ENCODE measurements at places on chromosomes 2 and 18.

DNA sequence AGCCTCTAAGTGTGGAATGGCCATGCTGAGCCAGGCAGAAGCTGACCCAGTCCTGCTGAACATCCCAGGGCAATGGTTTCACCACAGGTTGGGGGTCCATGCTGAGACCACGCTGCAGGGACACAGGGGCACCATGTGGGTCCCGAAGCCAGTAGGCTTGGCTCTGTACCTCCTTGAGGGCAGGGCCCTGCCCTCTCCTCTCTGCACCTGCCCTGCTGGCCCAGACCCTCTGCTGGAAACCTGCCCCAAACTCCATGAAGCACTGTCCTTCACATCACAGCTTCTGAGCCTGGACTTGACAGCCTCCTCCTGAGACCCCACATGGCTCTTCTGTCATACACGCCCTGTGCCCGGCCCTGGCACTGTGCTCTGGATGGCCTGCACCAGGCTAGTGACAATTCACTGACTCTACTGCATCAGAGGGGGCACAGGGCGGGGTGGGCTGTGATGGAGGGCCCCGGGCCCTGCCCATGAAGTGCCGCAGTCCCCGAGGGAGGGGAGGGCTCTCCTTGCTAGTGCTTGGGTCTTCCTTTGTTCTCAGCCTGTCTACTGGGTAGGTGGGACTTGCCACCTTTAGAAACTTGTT, 24.7 kb downstream of the HS6ST1 start:
- DNase-seq, result no peak

DNA sequence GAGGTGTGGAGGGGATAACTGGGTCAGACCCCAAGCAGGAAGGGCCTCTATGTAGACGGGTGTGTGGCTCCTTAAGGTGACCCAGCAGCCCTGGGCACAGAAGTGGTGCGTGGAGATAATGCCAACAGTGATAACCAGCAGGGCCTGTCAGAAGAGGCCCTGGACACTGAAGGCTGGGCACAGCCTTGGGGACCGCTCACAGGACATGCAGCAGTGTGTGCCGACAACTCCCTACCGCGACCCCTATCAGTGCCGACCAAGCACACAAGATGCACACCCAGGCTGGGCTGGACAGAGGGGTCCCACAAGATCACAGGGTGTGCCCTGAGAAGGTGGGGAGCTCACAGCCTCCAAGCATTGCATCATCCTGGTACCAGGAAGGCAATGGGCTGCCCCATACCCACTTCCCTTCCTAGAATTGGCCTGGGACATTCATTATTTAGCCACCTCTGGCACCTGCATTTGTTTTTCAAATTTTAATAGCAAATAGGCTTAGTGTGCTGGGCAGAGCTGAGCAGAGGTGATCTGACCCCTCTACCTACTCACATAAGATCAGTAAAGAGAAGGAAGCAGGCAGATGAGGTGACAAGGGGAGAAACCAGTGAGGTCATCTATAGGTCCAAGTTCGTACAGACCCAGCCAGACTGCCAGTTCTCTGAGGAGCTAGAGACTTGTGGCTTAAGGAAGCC, 55.2 kb downstream of the BCL11A start:
- no peak for DNase-seq

DNA sequence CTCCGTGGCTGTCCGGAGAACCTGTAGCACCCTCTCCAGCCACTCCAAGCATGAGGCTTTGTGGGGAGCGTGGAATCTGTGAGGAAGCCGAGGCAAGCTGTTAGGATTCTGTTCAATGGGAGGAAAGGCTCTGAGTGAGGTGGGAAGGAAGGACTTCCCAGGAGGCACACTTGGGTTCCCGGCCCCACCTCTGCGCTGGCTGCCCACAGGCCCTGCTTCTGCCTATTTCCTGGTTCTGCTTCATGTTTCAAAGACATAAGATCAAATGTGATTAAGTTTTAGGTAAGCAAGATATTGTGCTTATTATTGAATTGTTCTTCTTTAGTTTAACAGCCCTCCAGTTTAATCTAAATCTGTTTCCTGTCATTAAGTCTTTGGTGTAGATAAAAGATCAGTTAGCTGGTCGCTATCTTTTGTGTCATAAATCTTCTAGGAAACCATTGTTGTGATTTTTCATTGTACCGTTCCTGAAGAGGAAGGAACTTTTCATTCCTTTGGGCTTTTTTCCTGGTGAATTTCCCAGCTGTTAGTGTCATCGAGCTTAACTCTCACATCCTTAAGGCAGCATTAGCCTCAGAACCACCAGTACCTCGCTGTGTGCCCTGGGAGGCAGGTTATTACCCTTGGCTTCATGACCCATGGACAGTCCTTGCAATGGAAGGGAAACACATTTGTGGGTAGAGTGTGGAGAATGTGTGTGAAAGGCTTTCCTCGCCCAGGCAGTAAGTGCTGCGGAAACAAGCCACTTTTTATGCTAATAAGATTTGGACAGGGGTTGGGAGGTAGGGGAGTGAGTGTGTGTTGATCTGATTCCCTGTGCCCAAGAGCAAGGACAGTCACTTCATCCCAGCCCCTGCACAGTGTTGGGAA, 61.9 kb upstream of the ALPP start:
- no peak for DNase-seq

GRCh38 chr2:151819920-151820319, 8.3 kb downstream of the ARL5A start:
- DNase-seq, result no peak

- peak; percentile 78 for DNase-seq
Observed at GRCh38 chr2:86079981-86080911, 25.4 kb downstream of the POLR1A start.

DNA sequence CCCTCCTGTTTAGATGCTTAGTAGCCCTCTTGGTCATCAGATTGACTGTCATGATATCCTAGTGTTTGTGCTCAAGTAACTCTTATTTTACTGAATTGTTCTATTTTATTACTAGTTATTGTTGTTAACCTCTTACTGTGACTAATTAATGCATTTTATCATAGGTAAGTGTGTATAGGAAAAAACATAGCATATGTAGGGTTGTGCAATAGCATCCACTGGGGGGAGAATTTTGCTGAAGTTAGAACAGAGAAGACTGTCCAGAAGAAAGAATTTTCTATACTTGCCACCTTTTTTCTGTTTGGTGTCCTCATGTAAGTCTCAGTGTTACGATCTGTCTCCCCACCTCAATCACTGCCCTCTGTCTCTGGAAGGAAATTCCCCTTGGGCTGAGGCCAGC, 177.4 kb downstream of the RPIA start:
- DNase-seq, result no peak

DNA sequence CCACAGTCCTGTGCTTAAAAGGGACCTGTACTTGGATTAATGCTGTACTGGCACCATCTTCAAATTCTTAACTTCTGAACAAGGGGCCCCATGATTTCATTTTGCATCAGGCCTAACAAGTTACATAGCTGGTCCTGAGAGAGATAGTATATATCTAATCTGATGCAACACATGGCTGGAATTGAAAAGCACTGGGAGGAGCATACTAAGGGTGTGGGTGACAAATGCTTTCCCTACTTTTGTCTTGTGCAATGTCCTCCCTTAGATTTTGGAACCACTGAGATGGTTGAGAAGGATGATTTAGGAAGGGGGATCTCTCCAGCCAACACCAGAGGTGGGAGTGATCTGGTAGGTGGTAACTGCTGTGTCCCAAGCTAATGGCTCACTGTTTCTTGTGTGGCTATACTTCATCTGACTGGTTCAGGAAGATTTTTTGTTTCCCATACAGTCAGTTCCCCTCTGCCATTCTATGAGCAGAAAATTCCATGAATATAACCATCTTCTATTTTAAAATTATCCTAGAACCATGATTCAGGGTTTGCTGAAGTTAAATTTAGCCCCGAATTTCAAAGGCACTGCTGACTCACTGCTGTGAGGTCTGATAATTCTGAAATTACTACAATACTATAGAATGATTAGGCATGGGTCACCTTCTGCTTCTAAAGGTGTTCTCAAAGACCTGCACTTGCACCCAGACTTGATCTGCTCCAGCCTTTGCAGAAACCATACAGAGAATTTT, 108.3 kb upstream of the NCKAP5 start:
- DNase-seq, result no peak

DNA sequence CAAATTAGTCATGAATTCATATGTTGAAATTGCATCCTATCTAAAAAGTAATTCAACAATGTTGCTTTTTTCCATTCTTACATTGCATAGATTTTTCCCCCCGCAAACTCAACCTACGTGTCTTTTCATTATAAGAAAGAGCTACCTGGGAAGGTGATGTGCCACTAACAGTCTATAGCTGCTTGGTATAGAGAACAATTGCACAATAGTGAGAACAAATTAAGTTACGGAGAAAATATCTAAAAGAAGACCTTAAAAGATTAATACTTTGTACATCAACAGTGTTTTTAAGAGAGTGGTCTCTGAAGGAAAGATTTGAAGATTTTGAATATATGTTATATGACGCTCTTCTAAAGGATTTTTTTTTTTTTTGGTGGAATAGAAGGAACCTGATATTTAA, 111.8 kb downstream of the STK39 start:
- no peak for DNase-seq

DNA sequence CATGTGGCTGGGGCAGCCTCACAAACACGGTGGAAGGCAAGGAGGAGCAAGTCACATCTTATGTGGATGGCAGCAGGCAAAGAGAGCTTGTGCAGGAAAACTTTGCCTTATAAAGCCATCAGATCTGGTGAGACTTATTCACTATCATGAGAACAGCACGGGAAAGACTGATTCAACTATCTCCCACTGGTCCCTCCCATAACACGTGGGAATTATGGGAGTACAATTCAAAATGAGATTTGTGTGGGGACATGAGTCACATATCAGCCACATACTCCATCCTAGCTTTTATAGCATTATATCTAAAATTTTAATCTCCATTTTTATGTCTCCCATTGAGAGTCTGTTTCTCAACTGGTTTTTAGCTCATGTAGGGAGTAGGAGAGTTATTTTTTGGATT, 45.7 kb downstream of the ICOS start:
- DNase-seq, result no peak

GRCh38 chr2:17303521-17303920, 214.7 kb downstream of the RAD51AP2 start:
- DNase-seq, result no peak

- DNase-seq, result no peak
Observed at GRCh38 chr2:167581961-167582574, 665.3 kb downstream of the STK39 start.

DNA sequence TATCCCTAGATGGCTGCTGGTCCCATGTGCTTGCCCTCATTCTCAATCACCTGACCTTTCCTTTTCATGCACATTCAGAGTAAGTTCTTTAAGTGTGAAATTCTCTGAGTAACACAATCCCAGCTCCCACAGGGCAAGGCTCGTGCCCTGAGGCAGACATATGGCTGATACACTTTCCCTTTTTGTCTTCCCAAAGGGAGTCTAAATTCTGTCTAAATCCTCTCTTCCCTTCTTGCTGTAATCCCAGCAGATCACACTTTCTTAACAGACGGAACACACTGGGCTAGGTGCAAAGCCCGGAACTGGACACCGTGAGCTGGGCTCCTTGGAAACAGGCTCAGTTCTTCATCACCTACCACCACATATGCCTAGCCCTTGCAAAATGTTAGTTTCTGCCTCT, 147.6 kb downstream of the GALNT14 start:
- DNase-seq, result no peak

DNA sequence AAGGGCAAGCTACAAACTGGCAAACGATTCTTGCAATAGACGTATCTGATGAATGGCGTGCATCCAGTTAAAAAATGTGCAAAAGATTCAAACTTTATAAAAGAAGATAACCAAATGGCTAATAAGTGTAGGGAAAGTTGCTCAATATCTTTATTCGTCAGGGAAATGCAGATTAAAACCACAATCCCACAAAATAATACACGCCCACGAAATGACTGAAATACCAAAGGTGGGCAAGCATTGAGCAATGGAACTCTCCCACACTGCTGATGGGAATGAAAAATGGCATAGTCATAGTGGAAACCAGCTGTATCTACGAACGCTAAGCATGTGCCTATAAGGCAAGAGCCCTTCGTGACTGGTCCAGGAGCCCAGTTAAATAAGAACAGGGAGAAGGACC, 168.6 kb upstream of the SIX2 start:
- no peak for DNase-seq

- DNase-seq, result no peak
Observed at GRCh38 chr18:7855028-7855427, 287.9 kb downstream of the PTPRM start.

GRCh38 chr2:73983322-73984202, 1.1 kb upstream of the TET3 start:
- no peak for DNase-seq

DNA sequence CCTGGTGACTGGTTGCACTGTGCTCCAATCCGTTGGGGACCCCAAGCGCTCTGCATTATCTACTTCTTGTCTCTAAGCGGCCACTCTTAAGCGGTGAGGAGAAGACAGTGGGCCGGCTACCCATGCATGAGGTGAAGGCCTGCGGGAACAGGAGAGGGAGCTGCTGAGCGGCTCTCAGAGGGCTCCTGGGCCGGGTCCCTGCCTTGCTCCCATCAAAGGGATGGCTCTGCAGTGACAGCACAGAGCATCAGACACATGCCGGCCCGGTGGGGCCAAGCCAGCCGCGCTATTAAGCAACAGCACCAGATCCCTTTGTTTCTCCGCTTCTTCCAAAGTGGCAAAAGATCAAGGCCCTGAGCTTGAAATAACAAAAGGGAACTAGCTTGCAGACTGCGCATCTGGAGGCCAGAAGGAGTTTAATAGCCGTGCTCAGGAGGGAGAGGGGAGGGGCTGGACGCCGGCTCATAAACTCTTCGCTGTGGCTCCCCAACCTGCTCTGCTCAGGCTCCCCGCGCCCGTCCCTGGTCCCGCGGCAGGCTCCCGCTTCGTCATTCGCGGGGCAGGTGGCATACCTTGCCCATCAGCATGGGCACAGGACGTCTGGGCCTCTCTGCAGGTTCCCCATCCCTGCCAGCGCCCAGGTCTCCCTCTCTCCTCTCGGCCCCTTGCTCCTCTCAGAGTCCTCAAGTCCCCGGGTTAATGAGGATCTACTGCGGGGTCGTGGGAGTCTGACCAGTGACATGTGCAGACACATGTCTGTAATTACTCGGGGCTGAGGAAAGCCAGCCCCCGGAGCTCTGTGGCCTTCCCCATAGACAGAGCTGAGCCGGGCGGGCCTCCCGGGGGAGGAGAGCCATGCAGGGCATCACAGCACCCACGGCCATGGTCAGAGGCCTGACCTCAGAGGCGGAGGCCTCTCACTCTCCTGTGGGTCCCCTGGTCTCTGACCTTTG, 96.7 kb downstream of the ASB1 start:
- no peak for DNase-seq

DNA sequence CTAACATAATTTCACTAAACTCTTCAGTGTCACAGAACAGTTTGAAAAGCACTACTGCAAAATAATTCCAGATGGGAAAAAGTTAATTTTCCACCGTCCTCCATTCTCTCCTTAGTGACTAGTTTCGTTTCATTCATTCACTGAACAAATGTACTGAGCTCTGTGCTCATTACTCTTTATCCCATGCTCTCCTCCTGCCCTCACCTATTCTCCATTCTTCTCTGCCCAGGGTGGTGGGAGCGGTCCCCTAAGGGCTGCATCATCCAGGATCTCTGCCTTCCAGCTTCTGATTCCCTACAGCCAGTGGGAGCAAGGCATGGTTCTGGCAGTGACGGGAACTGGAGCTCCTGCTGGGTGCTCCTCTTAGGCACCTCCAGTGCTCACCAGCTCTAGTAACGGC, 133.9 kb upstream of the TLK1 start:
- no peak for DNase-seq

- no peak for DNase-seq
Observed at GRCh38 chr2:62309465-62310091, 113.7 kb downstream of the B3GNT2 start.

All from central memory CD8-positive, alpha-beta T cell (primary cell).